Suppressor macrophage (primary cell): ENCODE measurements at places on chromosomes 2 and 18.

DNA sequence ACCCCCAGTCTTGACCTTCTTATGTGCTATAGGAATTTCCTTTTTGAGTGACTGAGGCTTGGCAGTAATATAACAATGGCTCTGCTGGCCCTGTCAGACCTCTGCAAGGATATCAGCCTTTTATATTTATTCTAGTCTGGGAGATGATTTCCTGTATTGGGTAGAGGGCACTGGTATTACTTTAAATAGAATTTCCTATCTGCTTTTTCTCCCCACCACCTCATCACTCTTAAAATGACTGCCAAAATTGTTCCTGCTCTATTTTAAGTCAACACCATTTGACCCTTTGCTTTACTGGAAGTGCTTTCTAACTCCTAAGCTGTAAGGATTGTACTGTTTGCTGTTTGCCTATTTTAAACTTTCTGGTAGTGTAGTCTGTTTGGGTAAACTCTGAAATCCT is 658.4 kb upstream of the FSHR start:
- DNase-seq: no peak

DNA sequence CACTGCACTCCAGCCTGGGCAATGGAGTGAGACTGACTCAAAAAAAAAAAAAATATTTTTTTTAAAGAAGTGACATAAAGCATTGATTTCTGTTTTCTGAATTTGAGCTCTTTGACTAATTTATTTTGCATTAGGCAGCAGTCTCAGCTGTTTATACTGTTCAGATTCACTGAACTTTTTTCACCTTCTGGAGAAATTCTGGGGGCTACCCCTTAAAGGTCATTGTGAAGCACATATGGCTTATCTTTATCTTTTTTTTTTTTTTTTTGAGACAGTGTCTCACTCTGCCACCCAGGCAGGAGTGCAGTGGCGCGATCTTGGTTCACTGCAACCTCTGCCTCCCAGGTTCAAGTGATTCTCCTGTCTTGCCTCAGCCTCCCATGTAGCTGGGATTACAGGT is 12.9 kb downstream of the PHLPP1 start:
- DNase-seq: no peak

GRCh38 chr2:147657086-147658000 is 187.5 kb upstream of the ACVR2A start:
- DNase-seq: no peak

DNA sequence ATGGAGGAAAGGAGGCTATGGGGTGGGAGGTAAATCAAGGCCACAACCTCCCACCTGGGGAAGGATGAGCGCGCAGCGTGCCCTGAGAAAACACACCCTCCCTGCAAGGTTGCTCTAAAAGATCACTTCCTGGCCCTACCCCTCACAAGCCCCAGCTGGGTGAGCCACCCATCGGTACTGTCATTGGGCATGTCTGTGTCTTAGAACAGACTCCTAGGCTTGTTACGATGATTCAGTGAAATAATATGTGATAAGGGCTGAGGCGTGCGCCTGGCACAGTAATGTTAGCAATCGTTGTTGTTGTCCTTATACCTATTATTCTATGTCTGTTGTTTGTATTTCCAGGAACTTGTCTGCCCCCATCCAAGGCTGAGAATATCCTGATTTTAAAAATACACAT is 175.1 kb downstream of the ZFP36L2 start:
- DNase-seq: no peak

DNA sequence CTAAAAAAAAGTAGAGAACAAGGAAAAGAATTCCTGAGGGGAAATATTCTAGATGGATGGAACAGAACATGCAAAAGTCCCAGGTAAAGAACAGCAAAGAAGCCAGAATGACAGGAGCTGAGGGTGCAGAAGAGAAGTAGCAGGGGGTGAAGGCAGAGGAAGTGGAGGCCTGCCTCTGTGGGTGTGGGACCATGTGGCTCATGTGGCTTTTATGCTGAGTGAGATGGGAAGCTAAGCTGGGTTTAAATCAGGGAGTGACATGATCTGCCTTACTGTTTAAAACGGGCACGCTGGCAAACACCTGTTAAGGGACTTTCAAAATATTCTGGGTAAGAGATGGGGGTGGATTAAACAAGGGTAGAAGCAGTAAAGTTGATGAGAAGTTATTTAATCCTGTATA is 40.0 kb downstream of the GKN2 start:
- peak; percentile 70 for DNase-seq

DNA sequence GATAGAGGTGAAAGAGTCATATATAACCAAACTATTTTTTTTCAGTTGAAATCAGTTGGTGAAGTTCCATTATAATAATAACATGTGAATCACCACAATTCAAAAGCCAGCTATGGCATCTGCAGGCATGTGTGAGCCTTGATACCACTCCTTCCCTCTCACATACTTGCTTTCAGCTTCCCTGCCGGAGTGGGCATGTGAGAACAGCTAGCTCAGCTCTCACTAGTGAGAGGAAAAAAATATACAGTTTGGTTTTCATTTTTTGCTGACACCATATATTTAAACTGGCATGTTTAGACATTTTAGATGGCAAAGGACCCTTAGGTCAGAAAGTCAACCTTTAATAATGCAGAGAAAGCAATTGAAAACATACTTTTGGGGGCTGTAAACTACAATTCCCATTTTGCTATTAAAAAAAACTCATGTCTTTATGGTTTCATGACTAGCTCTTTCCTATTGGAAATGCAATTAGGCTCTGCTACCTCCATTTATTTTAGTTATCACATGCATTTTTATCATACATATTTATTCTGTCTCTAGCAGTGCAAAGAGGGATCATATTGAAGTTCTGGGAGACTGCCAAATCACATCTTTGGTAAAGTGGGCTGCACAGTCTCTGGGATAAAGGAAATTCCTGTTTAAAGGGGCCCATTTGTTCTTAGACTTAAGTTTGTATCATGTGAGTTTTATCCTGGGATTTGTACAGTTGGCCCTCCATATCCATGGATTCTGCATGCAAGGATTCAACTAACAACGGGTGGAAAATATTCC is 33.2 kb upstream of the SLC40A1 start:
- DNase-seq: peak; percentile 23

DNA sequence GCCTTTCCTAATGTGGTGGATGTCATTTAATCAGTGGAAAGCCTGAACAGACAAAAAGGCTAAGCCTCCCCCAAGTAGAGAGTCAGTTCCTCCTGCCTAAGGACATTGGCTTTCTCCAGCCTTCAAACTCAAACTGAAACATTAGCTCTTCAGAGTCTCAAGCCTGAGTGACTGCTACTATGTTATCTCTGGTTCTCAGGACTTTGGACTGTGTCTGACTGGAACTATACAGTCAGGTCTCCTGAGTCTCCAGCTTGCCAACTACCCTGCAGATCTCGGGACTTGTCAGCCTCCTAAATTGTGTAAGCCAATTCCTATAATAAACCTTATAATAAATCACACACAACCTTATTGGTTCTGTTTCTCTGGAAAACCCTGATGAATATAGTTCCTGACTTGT is 12.6 kb downstream of the HYCC2 start:
- no peak for DNase-seq
